ENCODE measurements at places on chromosomes 1 and 21.

DNA sequence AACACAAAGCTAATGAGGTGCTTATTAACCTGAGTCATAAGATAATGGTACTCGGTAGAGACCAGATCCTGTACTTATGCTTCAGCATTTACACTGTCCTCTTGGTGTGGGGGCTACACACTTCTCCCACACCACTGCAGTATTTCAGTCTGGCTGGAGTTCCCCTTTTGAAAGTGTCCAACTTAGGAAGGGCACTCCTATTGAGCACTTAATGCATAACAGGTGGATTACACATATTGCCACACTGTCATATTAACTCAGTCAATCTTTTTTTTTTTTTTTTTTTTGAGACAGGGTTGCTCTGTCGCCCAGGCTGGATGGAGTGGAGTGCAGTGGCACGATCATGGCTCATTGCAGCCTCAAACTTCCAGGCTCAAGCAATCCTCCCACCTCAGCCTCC, 1.5 kb downstream of the GPATCH4 start:
- DNase-seq: no peak

GRCh38 chr1:109438798-109439297, 12.6 kb upstream of the PSMA5 start:
- no peak for DNase-seq

- no peak for DNase-seq
Measured at GRCh38 chr21:43203591-43203990, 34.8 kb downstream of the CRYAA start.

DNA sequence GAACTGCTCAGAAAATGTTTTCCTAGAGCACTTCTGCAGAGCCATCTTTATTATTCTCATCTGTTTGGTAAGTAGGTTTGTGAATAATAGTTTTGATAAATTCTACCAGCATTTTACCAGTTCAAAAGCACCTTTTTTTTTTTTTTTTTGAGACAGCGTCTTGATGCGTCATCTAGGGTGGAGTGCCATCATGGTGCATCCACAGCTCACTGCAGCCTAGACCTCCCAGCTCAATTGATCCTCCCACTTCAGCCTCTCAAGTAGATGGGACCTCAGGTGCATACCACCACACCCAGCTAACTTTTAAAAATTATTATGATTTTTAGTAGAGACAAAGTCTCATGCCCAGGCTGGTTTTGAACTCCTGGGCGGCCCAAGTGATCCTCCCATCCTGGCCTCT, 9.8 kb upstream of the RHBG start:
- no peak for DNase-seq

DNA sequence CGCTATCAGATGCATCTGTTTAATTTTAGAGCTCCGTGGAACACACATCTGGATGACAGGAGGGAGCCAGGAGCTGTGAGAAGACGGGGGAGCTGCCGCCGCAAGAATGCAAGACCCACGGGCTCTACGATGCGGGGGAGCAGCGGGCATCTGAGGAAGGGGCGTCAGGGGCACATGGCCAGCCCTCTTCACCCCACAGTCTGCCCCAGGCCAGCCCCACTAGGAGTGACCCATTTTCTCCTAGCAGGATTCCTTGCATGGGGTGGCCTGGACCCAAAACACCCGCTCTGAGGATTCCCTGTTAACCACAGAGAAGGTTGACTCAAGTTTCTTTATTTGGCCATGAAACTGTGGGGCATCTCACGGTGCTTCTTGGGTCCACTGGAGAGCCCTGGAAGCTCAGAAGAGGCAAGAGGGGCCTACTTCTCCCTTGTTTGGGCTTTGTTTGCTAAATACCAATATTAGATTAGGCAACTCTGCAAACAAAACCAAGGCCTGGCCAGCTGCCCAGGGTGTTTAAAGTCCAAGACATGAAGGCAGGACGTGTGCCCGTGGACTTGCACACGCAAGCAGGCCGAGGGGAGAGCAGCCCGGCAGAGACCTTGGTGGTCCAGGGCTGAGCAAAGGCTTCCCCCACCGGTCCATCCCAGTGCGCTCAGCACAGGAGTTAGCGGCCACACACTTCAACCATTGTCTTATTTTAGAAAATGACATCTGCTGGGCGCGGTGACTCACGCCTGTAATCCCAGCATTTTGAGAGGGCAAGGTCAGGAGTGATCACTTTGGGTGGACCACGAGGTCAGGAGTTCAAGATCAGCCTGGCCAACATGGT, 89.8 kb downstream of the DHRS3 start:
- no peak for DNase-seq
